Ammon's horn (tissue), 1 donor: ENCODE measurements at places on chromosomes 11 and 22.

GRCh38 chr11:74682731-74683278, 48.4 kb downstream of the CHRDL2 start:
- no peak for DNase-seq

DNA sequence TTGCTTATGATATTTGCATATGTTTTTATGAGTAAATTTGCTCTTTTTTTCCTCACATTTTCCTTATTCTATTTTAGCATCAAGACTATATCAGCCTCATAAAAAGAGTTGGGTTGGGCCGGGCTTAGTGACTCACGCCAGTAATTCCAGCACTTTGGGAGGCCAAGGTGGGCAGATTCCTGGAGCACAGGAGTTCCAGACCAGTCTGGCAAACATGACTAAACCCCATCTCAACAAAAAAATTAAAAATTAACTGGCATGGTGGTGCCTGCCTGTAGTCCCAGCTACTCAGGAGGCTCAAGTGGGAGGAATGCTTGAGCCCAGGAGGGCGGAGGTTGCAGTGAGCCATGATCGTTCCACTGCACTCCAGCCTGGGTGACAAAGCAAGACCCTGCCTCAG, 148.8 kb upstream of the ANO5 start:
- DNase-seq = no peak

GRCh38 chr11:106172386-106172991, 95.0 kb downstream of the AASDHPPT start:
- DNase-seq = no peak

DNA sequence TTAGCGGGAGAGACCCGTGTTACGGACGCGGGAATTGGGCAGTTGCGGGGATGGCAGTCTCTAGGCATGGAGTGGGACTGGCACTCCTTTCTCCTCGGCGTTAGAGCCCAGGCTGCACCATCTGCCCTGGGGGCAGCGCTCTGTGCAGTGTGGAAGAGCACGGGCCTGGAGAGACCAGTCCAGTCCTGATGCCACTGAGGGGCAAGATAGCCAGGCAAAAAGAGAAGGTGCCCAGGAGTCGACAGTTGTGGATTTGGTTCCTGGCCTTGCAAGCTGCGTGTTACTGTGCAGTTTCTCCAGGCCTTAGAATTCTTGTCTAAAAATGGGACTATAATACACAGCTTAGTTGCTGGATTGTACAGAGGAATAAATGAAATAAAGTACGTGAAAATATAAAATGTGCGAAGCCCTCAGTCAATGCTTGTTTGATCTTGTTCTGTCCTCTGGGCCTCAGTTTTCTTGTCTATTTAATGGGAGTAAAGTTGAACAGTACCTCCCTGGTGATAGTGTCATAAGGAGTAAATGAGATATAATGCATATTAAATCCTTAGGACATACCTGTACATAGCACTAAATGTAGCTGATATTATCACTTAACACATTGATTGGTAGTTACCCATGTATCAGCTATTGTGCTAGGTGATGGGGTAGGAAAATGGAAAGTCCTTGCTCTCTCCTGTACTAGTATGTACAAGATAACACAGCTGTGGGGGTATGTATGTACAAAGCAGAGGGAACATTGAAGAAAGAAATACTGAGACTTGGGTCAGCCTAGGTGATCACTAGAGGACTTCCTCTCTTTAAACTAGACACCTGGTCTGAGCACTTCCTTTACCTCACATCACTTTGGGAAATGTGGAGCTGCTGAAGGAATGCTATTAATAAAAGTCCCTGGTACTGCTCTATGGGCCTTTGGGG, 1.2 kb downstream of the ATXN10 start:
- DNase-seq = no peak
